ENCODE measurements at places on chromosomes 4 and X. TPM values are rescaled to one million over a fixed set of nuclear protein-coding genes. Genes with fewer than 3 reads are reported as not detected.

Gene YIPF7
- polyA plus RNA-seq, result not detected

Gene TMEM150C
- polyA plus RNA-seq, result 2.5 TPM

Gene C4orf50
- 0.02 TPM for polyA plus RNA-seq

Gene PCDH11X
- under 0.01 TPM for polyA plus RNA-seq

Gene SSX2B
- not detected for polyA plus RNA-seq

Gene GNPDA2
- polyA plus RNA-seq, result 8.6 TPM

Gene P2RY4
- 0.06 TPM for polyA plus RNA-seq

Gene WDFY3
- polyA plus RNA-seq, result 7.5 TPM
